ENCODE measurements at places on chromosomes 4 and X. TPM values are rescaled to one million over a fixed set of nuclear protein-coding genes. Genes with fewer than 3 reads are reported as not detected.

GPR82 gene
- total RNA-seq: not detected

DUSP21 gene
- not detected for total RNA-seq

ATOH1 gene
- not detected for total RNA-seq

RHOXF2B gene
- total RNA-seq: not detected

DCAF8L2 gene
- total RNA-seq: not detected

ADAM29 gene
- not detected for total RNA-seq

UGT2B7 gene
- total RNA-seq: 0.10 TPM

MAMLD1 gene
- 5.2 TPM for total RNA-seq

CXorf49B gene
- not detected for total RNA-seq

NLGN3 gene
- 0.10 TPM for total RNA-seq

MGARP gene
- 0.68 TPM for total RNA-seq

YTHDC1 gene
- 23.2 TPM for total RNA-seq

GYPE gene
- not detected for total RNA-seq

TCP11X1 gene
- not detected for total RNA-seq

SOD3 gene
- 1.2 TPM for total RNA-seq

CT45A1 gene
- total RNA-seq: not detected

FGF13 gene
- 0.10 TPM for total RNA-seq

NPFFR2 gene
- not detected for total RNA-seq

MAGIX gene
- total RNA-seq: 1.9 TPM

TSPAN7 gene
- 0.12 TPM for total RNA-seq

TMPRSS11B gene
- not detected for total RNA-seq

MAGEC1 gene
- total RNA-seq: 0.10 TPM

ZDHHC15 gene
- 0.88 TPM for total RNA-seq

CCDC149 gene
- 4.1 TPM for total RNA-seq

CXCL3 gene
- total RNA-seq: 1.1 TPM

CETN2 gene
- total RNA-seq: 42.1 TPM

CHIC2 gene
- total RNA-seq: 22.1 TPM

TEX13B gene
- total RNA-seq: not detected

RADX gene
- 2.4 TPM for total RNA-seq

NOX1 gene
- total RNA-seq: not detected

FAM149A gene
- not detected for total RNA-seq

TMPRSS11E gene
- total RNA-seq: not detected

TLR6 gene
- total RNA-seq: 4.0 TPM

MAGEB2 gene
- total RNA-seq: 0.78 TPM
